Stimulated activated CD8-positive, alpha-beta memory T cell treated with anti-CD3 and anti-CD28 coated beads, Interleukin-4, amount 100 ng/mL, for 48 hours (primary cell): ENCODE measurements at places on chromosomes 6 and 20.

DNA sequence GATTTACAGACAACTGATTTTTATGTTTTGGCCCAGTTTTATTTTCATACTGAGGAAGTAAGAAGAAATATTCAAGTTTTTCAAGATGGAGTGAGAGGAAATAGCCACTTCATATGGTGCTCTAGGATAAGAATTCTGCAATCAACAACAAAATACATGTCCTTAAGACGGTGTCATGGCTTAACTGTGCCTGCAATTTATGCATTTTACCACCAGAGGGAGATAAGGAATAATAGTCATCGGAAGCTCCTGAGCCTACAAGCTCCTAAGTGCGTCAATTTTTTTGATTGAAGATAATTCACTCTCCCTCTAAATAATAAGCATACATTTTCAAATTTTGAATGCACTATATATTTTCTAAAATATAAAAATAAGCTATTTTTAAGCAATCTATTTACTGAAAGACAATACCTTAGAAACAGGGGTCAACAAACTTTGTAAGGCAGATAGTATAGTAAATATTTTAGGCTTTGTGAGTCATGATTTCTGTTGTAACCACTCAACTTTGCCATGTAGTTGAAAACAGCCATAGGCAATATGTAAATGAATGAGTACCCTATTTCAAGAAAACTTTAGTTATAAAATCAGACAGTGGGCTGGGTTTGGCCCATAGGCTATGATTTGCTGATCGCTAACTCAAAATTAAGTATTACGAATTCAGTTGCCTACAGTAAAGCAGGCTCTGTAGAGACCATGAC lies 230.9 kb upstream of the DTNBP1 start:
- no peak for DNase-seq

- DNase-seq = no peak
These were observed 20.2 kb upstream of the HLA-DOA start for GRCh38 chr6:33029328-33030184.

DNA sequence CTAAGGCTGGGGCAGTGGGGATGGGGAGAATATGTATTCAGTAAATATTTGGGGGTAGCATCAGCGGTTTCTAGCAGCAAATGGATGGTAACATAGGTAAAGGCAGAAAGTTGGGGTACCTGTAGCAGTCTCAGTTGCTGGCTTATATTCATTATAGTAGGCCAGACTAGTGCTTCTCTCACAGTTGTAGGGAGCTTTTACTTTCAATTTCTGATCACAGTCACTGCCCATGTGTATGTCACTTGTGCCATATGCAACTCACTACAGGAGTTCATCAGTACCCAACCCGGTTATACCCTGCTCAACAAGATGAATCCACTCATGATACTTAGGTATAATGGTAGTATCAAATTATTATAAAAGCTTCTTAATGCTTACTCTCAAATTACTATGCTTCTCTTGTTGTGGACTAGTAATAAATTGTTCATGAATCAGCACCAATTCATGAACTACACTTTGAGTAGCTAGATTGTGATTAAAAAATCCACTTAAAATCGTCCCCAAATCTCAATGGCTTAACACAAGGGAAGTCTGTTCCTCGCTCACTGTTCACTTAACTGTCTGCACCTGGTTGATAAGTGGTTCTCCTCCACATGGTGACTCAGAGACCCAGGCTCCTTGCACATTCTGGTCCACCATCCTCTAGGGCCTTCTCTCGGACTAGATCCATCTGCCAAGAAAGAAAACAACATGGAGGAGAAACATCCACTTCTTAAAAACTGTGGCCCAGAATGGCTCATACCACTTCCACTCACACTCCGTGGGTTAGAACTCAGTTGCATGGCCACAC lies 31.3 kb upstream of the MYLIP start:
- no peak for DNase-seq

DNA sequence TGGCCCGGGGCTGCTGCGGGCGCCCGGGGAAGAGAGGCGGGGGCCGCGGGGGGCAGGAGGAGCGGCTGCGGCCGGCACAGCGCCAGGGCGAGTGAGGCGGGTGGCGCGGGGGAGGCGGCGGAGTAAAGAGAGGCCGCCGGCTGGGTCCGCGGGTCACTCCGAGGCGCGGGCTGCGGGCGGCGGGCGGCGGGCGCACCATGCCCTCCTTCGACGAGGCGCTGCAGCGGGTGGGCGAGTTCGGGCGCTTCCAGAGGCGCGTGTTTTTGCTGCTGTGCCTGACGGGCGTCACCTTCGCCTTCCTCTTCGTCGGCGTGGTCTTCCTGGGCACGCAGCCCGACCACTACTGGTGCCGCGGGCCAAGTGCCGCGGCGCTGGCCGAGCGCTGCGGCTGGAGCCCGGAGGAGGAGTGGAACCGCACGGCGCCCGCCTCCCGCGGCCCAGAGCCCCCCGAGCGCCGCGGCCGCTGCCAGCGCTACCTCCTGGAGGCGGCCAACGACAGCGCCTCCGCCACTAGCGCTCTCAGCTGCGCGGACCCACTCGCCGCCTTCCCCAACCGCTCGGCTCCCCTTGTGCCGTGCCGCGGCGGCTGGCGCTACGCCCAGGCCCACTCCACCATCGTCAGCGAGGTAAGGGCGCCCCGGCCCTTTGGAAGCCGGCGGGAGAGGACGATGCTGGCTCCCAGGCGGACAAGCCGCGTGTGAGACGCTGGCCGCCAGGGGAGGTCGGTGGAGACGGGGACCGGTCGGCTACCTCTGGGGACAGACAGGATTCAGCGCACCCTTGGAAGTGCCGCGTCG lies at the start of gene SLC22A3:
SLC22A3 (plus strand) TSS at position 156 of the 797 bp plus-strand sequence; CDS start at position 198, 42 bp downstream.
- no peak for DNase-seq

- DNase-seq = no peak
These were observed 16.8 kb upstream of the MYMX start for GRCh38 chr6:44199883-44200282.

GRCh38 chr6:75943381-75943780 lies 129.1 kb downstream of the IMPG1 start:
- DNase-seq = no peak

DNA sequence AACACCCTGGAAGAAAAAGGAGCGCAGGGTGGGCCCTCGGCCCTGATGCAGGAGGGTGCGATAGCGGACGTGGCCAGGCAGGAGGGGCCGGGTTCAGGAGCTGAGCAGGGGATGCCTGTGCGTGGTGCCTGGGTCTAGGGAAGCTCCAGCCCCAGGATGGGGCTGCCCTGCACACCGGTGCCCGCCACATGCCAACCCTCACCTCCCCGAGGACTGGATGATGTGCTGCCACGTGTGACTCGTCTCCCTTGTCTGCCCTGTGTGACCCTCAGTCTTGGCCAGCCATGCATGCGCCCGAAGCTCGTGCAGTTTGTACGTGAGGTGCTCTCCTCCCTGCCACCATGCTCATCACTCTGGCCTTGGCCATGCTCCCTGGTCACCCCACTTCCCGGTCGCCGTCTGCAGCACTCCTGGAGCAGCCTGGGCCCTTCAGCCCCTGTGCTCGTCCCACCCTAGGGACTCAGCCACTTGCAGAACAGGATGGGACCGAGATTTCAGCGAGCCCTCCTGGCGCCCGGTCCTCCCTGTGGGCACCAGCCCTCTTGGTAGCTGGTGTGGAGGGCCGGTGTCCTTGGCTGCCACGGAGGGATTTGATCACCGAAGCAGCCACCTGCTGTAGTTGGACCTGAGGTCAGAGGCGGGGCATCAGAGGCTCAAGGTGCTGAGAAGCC lies 4.3 kb upstream of the COL20A1 start:
- DNase-seq = no peak

DNA sequence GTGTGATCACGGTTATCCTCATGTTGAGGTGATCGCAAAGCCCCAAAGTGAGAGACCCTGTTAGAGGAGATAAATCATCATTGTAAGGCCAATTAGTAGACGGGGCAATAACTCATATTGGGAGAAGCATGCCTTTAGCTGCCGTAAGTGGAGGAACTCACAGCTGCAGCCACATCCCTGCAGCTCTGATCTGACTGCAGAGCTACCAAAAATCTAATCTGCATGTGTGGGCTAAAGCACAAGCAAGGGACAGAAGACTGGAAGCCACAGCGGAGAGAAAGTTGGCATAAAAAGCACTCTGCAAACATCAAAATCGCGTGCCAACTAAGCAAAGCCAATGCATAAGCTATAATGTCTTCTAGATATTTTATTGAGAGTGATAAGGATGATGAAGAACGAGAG lies 79.8 kb downstream of the TBC1D7 start:
- no peak for DNase-seq
